ENCODE measurements at places on chromosomes 1 and 21. TPM values are rescaled to one million over a fixed set of nuclear protein-coding genes. Genes with fewer than 3 reads are reported as not detected.

PTAFR gene
- total RNA-seq, result 11.0 TPM

PHLDA3 gene
- 75.1 TPM for total RNA-seq

LCE1C gene
- total RNA-seq, result not detected

LAD1 gene
- total RNA-seq, result 48.1 TPM

RASSF5 gene
- total RNA-seq, result 57.1 TPM

LMX1A gene
- not detected for total RNA-seq

KCNN3 gene
- total RNA-seq, result 3.7 TPM

LRRN2 gene
- 4.2 TPM for total RNA-seq

LAX1 gene
- total RNA-seq, result 1.8 TPM

CR1L gene
- 0.30 TPM for total RNA-seq

GBP4 gene
- total RNA-seq, result 21.1 TPM

FCGR3B gene
- 59.2 TPM for total RNA-seq

MROH9 gene
- total RNA-seq, result 1.6 TPM

FLG2 gene
- total RNA-seq, result not detected

ACTN2 gene
- total RNA-seq, result 2.7 TPM

IL6R gene
- 109 TPM for total RNA-seq

ID3 gene
- 75.4 TPM for total RNA-seq

NPR1 gene
- 87.9 TPM for total RNA-seq

HES4 gene
- total RNA-seq, result 28.2 TPM

AIRE gene
- total RNA-seq, result not detected

TMEM82 gene
- total RNA-seq, result not detected

MYBPH gene
- not detected for total RNA-seq

LELP1 gene
- total RNA-seq, result not detected

GBP7 gene
- not detected for total RNA-seq

SYDE2 gene
- 24.9 TPM for total RNA-seq

FAM3B gene
- 9.7 TPM for total RNA-seq

TRABD2B gene
- 1.0 TPM for total RNA-seq

ANGPTL1 gene
- 22.8 TPM for total RNA-seq

All from upper lobe of left lung (tissue), 6 donors.